Hippocampal formation (tissue), 2 donors: ENCODE measurements at places on chromosomes 7 and 10.

- DNase-seq, result peak; percentile 15
Observed at GRCh38 chr10:3828404-3829155, 43.6 kb upstream of the KLF6 start.

DNA sequence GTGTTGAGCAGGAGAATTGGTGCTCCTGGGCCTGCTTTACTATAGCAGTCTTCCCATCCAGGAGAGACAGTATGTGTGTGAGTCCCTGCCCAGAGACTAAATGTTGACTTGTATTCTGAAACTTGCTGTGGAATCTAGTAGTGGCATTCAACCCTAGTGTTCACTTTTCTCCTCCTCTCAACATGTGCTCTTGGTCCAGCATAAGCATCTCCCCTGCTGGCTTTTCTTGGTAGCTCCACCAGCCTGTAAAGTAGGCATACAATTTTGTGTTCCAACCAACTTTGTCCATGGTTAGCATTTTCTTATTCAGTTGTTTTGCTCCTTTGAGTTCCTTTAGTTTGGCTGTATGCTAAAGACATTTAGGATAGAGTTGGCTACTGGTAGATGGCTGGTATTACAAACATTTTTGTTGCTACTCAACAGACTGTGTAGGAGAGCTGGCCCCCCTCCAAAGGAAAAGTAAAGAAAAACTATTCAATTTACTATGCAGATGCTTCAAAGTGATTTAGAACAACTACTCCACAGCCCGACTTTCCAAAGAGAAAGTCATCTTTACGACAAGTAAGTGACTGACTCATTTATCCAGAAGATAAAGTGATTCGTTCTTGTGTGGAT lies 46.0 kb downstream of the ASB4 start:
- no peak for DNase-seq

- DNase-seq, result no peak
Observed at GRCh38 chr10:60144099-60144498, 237.7 kb upstream of the CCDC6 start.

GRCh38 chr10:95837783-95838182 lies 70.0 kb upstream of the CC2D2B start:
- DNase-seq, result no peak

DNA sequence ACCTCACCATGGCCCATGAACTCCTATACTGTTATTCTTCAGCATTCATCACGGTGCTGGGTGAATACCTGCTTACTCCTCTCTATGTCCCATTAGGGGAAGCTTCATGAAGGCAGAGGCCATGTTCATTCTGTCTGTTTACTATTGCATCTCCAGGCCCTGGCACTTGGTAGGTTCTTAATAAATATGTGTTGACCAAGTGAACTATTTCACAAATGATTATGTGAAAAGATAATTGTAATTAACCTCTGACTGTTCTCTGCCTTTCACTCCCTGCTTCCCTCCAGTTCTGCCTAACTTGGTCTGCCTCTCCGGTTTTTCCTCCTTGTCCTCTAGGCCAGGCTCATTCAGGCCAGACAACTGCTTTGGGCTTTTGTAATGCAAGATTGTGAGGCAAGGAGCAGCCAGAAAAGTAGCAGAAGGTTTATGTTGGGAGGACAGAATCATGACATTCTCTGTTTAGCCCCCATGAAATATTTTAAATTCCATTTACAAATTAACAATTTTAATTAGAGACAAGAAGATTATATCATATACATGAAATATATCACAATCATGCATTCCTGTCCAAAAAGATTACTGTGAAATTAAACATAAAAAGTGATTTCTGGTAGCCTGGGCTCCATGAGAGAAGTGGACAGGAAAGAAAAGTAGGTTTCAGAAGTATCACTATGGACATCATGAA lies 42.1 kb upstream of the PLXNA4 start:
- DNase-seq, result no peak

DNA sequence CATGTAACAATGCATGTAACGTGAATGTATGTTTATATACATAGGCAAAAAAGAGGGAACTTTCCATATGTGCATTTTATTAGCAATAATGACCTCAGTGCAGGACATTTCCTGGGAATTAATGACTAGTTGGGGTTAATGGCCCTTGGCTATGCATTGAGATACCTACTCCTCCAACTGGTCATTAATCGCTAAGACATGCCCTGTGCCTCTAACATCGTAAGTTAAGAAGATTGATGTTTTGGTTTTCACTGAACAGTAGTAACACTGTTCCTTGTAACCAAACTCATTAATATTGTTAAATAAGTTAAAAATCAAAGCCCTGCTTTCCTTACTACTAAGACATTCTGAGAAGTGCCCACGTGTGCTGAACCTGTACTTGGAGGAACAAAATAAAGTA lies 61.7 kb downstream of the SEMA3D start:
- DNase-seq, result no peak

DNA sequence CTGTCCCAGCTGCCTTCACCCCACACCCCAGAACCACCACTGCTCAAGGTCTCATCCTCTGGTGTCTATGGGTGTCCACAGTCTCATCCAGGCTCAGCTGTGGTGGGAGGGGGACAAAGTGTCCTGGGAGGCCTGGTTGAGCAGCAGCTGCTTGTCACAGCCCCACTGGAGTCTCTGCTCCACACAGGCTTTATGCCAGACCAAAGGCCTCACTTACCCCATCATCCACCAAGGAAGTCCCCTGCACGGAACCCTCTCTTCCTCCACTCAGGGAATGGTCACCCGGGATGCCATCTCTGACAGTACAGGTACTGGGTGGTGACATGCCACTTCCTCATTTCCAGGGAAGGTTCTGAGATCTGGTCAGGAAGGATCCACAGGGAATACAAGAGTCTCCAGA lies 925.4 kb upstream of the ZNF722 start:
- no peak for DNase-seq

- DNase-seq, result no peak
Observed at GRCh38 chr10:48549236-48549635, 55.6 kb downstream of the ARHGAP22 start.

DNA sequence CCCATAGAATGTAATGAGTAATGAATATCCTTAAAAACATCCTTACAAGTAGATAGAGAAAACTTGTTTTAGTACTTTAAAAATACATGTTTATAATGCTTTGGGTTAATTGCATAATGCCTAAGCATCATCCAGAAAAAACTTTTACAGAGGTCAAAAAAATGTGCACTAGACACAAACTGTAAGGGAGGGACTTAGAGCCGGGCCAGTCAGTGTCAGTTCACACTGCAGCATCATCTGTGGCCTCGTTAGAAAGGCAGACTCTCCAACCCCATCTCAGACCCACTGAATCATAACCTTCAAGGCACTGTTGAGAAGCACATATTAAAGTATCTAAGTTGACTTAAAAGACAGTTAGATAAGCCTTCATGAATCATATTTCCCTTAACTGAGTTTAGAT lies 230.1 kb upstream of the PRPS1L1 start:
- DNase-seq, result no peak

DNA sequence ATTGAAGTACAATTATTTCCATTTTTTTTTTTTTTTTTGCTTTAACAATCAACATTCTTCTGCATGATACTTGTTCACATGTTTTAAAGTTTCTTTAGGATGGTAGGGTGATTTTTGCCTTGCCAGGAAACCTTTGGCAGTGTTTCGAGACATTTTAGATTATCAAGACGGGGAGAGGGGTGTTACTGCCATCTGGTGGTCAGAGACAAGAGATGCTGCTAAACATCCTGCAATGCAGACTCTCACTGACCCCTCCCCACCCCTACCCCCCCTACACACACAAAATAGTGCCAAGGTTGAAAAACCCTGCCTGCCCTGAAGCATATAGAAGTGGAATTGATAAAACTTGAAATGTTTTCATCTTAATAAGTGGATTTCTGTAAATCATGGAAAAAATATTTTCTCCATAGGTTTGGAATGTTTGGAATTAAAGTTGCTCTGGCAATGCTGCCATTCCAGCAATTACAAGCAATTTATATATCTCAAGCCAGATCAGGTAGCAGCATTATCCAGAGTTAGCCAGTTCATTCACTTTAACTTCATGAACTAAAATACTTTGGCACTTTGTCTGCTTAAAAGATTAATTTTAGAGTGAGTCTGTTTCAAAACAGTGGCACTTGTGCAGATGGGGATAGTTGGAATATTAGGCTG lies 62.1 kb downstream of the SDHAF3 start:
- DNase-seq, result no peak

- DNase-seq, result no peak
Observed at GRCh38 chr7:47149971-47150370, 431.9 kb downstream of the TNS3 start.

- DNase-seq, result no peak
Observed at GRCh38 chr7:69746383-69746782, 148.1 kb downstream of the AUTS2 start.

DNA sequence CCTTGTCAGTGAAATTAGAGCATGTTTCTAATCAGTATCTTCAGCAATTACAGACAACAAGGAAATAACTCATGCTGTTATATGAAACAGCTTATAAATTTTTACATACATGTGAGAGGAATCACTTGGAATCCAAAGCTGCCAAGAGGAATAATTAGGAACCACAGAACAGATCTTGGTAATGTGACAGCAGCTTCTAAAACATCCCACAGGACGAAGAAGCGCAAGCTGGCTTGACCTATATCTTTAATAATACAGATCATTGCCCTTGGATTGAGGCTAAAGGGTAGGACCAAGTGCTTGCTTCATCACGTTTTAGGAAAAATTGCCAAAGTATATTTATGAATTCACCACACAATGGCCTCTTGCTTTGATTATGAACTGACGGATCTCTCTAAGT lies 869.8 kb downstream of the LRMDA start:
- no peak for DNase-seq

DNA sequence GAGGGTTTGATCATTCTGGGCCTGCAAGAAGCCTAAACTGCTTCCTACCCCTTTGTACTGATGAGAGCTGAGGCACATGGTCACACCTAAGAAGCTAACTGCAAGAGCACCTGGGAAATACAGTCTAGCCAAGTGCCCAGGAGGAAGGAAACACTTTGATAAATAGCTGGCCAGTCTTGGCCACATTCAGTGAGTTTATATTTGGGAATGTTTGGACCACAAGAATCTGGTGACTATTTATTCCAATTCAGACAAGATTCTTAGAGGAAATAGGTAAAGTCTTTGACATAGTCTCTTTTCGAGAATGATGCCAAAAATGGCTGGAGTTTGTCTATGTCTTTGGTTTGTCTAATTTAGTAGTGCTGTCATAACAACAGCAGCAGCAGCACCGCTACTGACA lies 213.6 kb downstream of the KIF20B start:
- DNase-seq, result no peak

- DNase-seq, result no peak
Observed at GRCh38 chr7:133633055-133633454, 380.2 kb downstream of the EXOC4 start.

GRCh38 chr10:119207713-119208552 lies 562 bp downstream of the GRK5 start:
- no peak for DNase-seq

GRCh38 chr7:32559480-32559879 lies 64.2 kb downstream of the AVL9 start:
- DNase-seq, result no peak

DNA sequence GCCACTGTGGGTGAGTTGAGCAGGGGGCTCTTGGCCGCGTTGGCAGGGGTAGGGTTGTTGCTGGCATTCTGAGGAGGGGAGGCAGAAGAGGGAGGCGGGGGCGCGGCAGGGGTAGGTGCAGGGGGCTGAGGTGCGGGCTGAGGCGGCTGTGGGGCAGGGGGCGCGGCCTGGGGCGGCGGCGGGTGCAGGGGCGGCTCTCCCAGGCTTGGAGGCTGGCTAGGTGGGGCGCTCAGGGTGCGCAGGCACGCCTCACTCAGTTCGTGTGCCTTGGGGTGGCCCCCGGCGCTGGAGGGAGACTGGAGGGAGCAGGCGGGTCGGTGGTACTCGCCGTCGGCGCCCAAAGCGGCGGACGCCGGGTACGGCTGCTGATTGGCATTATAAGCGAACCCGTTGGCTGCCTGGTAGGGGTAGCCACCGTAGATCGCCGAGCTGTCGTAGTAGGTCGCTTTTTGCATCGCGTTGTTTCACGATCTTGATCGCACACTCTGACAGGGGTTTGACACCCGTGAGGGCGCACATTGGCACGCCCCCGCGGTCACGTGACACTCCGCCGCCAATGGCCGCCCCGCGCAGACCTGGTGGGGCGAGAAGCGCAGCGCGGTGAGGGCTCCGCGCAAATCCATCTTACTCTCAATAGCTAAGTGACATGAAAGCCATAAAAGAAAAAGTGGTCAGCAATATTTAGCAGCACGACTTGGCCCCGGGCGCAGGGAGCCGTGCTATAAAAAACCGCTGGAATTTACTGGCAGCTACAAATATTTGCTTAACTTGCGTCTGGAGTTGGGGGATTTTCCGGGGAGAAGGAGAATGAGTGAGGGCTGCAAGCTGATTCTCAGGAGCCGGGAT lies 7.9 kb upstream of the HOXA2 start:
- DNase-seq, result no peak

- DNase-seq, result peak; percentile 69
Observed at GRCh38 chr10:79275431-79275851, 71.8 kb upstream of the PPIF start.

DNA sequence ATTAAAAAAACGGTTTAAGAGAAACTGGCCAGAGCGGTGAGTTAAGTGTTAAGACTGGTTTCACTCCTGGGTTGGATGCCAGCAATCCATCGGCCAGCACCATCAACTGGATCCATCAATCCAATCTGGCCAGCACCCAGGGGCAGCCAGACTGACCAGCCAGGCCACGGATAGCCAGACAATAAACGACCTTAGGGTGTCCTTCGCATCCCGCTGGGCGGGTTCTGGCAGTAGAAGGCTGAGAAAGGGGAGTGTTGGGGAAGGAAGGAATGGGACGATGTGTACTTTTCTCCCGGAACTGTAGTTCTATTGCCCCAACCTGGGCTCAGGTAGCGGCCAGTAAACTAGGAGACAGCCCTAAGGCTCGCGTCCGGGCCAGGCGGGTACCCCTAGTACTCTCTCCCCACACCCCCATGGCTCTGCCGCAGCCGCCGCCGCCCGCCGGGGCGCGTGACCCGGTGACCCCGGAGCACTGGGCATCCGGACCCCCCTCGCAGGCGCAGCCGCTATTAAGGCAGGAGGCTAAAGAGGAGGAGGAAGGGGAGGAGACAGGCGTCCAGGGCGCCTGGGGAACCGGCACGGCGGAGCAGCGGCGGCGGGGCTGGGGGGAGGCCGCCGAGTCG lies at the start of gene CASD1:
TSS of gene CASD1 (plus strand) at position 546 of the 623 bp plus-strand sequence. CDS start 276 bp downstream, outside the sequence.
- DNase-seq, result peak; percentile 68

GRCh38 chr10:66927251-66927935 lies 1.6 kb downstream of the LRRTM3 start:
- no peak for DNase-seq

DNA sequence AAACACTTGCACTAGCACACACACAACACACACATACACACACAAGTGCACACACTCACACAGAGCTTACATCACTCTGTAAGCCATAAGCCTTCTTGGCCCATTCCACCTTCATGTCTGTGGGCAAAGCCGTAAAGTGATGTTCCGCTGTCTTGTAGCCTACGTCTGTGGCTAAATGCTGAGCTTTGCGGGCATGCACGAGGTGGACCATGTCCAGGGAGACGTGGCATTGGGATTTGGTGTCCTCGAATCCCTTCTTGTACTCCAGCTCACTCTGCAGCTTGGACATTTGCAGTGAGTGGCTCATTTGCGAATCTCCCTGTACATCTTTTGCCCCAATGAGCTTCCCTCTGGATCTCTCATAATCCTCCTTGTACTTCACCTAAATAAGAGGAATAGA lies 42.0 kb downstream of the NRAP start:
- DNase-seq, result no peak

- DNase-seq, result no peak
Observed at GRCh38 chr7:151505433-151505832, 14.3 kb downstream of the RHEB start.

GRCh38 chr7:26141077-26141476 lies 10.9 kb upstream of the NFE2L3 start:
- no peak for DNase-seq
